ENCODE measurements at places on chromosomes 2 and 18.

- no peak for DNase-seq
Measured at GRCh38 chr18:3985664-3986063, 469.4 kb downstream of the DLGAP1 start.

DNA sequence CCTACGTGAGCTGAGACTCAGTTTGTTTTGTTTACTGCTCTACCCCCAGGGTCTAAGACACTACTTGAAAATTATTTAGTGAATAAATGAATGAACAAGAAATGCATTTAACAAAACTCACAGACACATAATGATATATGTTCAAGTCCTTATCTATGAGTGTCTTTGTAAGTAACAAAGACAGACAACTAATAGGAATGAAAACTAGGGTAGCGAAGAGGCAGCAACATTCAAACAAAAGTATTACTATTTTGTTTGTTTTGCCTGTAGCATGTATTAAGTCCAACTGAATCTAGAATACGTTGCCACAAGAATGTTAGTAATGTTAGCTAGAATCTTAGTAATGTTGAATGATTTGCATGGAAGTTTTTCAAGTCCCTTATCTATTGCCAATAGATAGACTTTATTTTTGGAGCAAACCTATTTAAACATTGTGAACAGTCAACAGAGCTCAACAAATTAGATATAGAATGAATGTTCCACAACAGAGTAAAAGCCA, 144.8 kb upstream of the VWC2L start:
- DNase-seq, result no peak

GRCh38 chr18:49728542-49728941, 84.8 kb downstream of the ACAA2 start:
- no peak for DNase-seq

DNA sequence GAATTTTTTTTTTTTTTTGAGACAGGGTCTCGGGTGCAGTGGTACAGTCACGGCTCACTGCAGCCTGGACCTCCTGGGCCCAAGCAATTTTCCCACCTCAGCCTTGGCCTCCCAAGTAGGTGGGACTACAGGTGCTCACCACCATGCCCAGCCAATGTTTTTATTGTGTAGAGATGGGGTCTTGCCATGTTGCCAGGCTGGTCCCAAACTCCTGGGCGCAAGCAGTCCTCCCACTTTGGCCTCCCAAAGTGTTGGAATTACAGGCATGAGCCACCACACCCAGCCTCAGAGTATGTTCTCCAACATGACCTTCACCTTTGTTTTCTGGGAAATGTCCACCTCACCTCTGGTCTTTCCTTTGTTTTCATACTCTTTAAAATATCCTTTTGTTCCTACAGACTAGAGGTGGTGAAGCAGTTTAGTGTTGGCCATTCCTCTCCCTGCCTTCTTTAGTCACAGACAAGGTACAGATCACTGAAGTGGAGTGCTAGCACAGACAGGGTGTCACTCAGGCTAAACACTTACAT, 19.5 kb upstream of the MOCOS start:
- DNase-seq, result no peak

- DNase-seq, result no peak
Measured at GRCh38 chr2:218895759-218896500, 15.3 kb downstream of the WNT10A start.

GRCh38 chr2:40421631-40422297, 30.1 kb downstream of the SLC8A1 start:
- no peak for DNase-seq

DNA sequence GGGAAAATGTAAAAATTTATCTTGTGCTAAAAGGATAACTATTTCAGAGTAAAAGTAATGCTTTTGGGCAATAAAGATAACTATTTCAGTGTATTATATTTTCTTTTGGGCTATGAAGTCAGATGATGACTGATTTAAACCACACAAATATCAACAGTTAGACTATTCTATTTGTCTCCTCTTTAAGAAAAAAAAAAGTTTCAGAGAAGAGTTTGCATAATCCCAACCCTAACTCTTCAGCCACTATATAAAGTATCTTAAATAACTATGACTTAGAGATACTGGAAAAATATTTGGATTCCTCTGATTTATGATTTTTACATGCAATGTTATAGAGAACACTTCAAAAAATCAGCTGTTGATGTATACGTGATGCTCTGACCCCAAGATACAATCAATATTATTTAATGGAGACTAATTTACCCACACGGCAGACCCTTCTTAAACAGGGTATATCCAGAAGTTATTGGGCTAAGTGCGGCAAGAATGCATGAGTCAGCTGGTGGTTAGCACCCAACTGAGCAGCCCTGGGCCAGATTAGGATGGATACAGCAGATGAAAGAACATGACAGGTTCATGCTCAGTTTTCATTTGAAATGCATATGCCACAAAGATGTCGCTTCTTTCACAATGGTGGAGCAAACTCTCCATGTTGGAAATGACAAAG, 279.0 kb downstream of the AFF3 start:
- DNase-seq, result no peak

DNA sequence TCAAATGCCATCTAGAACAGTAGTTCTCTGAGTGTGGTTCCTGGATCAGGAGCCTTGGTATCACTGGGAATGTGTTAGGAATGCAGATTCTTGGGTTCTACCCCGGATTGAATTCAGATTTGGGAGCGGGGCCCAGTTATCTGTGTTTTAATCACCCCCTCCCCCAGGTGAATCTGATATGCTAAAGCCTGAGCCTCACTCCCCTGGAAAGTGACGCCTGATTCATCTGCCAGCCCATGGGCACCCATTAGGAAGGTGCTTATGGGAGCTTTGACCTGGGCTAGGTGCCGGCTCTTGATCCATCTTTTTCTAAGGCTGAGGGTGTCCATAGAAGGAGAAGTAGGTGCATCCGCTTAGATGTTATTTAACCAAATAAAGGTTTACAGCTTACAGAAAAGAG, 199.4 kb downstream of the NEDD4L start:
- no peak for DNase-seq

DNA sequence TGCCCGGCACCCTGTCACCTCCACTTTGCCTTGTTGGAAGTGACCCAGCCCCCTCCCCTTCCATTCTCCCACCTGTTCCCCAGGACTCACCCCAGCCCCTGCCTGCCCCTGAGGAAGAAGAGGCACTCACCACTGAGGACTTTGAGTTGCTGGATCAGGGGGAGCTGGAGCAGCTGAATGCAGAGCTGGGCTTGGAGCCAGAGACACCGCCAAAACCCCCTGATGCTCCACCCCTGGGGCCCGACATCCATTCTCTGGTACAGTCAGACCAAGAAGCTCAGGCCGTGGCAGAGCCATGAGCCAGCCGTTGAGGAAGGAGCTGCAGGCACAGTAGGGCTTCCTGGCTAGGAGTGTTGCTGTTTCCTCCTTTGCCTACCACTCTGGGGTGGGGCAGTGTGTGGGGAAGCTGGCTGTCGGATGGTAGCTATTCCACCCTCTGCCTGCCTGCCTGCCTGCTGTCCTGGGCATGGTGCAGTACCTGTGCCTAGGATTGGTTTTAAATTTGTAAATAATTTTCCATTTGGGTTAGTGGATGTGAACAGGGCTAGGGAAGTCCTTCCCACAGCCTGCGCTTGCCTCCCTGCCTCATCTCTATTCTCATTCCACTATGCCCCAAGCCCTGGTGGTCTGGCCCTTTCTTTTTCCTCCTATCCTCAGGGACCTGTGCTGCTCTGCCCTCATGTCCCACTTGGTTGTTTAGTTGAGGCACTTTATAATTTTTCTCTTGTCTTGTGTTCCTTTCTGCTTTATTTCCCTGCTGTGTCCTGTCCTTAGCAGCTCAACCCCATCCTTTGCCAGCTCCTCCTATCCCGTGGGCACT, 4.5 kb downstream of the RETREG2 start:
- DNase-seq, result no peak

DNA sequence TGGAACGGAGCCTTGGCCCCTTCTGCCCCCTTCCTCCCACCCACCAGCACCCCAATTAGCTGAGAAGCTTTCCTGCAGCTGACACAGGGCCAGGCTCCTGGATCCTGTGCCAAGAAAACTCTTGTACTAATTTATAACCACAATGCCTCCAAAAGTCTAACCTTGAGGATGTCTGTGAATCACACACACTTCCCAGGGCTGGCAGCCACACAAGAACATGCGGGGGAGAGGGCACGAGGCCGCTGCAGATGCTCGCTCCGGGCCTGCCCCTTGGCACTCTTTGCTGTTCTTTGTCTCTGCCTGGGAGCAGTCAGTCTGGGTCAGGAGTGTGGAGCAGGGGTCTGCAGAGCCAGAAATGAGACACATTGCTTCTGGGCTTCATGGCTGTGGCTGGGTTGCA, 62.7 kb upstream of the KIF5C start:
- DNase-seq, result no peak

- peak; percentile 1 for DNase-seq
Measured at GRCh38 chr2:213119061-213119809, 32.2 kb downstream of the IKZF2 start.

DNA sequence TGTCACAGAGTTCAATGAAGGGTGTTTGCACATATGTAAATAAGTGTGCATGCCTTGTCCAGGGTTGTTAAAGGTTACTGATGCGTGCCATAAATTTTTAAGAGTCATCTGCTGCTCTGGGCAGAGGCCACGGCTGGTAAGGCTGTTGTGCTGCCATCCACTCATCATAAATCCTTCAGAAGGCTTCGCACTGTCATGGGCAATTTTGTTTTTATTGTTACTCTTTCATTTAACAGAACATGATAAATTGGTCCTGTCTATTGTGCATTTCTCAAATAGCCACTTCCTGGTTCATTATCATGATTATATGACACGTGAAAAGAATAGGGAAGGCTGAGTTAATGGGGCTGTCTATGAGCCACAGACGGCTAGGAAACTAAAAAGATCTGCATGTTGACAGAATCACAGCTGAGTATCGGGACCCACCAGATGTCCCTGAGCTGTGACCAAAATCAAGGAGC, 634.3 kb upstream of the SOX11 start:
- DNase-seq, result no peak

- DNase-seq, result no peak
Measured at GRCh38 chr2:160225722-160226121, 25.6 kb upstream of the ITGB6 start.

All from T-helper 1 cell (primary cell).